ENCODE measurements at places on chromosomes 12 and 14.

DNA sequence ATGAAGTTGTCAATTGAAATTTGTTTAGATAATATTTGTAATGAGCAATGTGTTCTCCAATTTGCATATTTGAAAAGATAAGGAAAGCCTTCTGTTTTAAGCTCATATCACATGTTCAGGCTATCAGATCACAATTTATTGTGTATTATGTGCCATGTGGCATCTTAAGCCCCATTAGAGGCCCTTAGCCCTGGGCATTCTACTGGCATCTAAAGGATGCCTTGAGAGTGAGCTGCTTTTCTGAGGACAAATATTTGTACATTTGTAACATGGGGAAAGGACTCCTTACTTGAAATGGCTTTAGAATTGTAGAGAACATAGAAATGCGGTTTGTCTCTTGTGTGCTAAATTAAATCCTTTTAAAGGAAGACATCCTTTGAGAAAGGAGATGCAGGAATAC is 62.2 kb downstream of the RMST start:
- DNase-seq, result no peak

DNA sequence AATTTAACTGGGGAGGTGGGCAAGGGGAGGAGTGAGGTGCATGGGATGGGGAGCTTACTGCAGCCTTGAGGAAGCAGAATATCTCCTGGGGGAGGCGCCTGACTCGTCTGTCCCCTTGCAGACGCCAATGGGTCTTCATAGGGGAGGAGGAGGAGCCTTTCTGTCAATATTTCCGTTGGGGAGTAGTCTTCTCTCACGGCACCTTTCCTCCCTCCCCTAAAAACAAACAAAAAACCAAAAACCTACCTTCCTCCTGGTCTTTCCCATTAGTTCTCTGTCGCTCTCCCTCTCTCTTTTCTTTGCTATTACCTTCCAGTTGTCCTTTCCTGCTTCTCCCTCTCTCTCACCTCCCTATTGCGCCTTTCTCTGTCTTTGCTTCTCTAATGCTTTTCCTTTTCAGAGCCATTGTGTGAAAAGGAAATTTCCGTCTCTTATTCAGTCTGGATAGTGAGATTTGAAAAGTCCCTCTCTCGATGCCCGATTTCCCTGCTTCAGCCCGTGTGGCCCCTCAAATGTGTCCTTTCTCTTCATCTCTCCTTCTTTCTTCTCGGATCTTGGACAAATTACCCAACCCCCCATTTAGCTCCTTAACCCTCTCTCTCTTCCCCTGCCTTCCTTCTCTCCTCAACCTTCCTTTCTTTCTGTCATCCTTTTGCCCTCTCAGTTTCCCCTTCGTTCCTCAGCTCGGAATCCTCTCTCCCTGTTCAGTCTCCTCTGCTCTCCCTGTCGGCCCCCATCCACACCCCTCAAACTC is 5.9 kb downstream of the GPR84 start:
- DNase-seq, result no peak

GRCh38 chr12:81718616-81719015 is 40.5 kb downstream of the PPFIA2 start:
- no peak for DNase-seq

DNA sequence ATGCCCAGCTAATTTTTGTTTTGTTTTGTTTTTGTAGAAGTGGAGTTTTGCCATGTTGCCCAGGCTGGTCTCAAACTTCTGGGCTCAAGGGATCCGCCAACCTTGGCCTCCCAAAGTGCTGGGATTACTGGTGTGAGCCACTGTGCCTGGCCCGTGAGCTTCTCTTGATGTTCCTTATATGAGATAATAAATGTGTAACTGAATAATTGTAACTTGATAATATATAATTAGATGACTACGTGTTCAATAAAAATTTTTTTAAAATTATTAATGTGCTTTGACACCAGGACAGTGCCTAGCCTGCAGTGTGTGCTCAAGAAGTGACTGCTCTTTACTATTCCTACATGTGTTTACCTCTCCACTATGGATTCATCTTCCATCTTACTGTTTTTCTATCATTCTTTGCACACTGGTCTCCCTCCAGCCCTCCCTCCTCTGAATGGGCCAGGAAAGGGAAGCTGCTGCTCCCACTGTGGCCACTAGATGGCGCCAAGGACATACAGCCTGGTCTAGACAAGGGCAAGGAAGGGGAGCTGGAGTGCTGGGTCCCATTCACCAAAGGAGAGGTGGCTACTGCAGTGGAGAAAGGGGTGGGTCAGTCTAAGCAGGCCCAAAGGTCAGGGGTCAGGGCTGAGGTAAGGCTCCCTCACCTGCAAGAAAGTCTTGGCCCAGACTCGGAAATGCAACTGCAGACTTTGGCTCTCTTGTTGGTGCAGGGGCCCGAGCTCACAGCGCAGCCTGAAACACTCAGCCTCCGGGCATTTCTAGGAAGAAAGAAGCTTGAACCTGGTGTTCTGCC is 14.7 kb upstream of the ZNF385A start:
- DNase-seq, result peak; percentile 87

GRCh38 chr12:56953314-56953713 is 4.1 kb downstream of the RDH16 start:
- no peak for DNase-seq

DNA sequence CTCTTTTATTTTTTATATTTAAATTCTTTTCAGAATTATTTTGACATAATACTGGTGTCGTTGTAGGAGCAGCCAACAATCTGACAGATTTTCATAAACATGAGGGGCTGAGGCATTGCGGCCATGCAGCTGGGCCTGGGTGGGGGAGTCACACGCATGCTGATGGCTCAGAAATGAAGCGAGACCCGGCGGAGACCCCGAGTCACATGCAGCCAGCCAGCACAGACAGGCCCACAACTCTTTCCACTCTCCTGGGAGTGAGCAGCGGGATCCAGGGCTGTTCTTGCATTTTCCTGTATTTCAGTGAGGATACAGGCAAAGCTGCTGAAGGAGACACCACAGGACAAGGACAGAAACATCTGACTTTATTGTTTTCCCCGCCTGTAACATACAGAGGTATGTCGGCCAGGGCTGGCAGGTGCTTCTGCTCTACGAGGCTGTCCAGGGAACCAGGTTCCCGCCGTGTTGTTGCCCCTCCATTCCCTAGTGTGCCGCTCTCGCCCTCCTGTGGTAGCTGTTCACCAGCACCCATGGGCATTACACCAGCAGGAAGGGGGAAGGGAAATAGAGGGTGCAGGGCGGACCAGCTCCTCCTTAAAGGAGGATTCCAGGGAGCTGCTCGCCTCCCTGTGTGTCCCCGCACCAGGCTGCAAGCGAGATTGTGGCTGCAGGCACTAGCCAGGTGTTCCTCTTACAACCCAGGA is 30.5 kb downstream of the FZD10 start:
- no peak for DNase-seq

GRCh38 chr14:51917193-51917592 is 56.8 kb downstream of the GNG2 start:
- DNase-seq, result no peak

GRCh38 chr12:119671070-119671469 is 3.1 kb downstream of the PRKAB1 start:
- DNase-seq, result no peak

- DNase-seq, result no peak
Measured at GRCh38 chr14:96961895-96962294, 164.7 kb downstream of the VRK1 start.

GRCh38 chr12:31362115-31362758 is 36.3 kb upstream of the SINHCAF start:
- no peak for DNase-seq

GRCh38 chr12:114580306-114580705 is 103.7 kb downstream of the TBX3 start:
- no peak for DNase-seq

GRCh38 chr12:101297661-101298060 is 17.8 kb downstream of the UTP20 start:
- DNase-seq, result no peak

DNA sequence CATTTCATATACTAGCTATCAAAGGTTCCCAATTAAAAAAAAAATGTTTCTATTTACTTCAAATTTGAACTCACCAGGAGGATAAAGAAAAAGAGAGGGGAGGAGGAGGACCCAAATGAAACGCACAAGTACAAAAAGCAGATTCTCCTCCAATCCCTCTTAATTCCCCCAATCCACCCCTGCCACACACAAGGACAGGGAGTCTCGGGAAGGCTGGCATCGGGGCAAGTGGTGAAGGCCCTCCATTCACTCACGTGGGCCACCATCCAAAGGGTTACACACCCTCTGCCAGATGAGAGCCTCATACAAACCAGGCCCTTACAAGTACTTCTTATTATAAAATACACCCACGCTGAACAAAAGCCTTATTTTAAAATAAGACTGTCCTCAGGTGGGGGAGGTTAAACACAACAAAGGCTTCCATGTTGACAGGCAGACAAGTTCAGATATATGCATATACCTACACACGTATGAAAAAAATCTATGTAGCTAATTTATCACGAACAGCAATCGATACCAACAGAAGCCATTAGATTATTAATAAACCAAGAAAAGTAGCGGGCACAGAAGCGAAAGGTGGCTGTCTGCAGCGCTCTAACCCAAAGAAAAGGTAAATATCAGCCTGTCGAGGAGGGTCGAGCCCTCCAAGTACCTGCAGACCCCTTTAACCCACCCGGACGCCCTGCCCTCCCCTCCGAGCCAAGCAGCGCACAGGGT is 1.5 kb downstream of the ATP2B1 start:
- peak; percentile 24 for DNase-seq

DNA sequence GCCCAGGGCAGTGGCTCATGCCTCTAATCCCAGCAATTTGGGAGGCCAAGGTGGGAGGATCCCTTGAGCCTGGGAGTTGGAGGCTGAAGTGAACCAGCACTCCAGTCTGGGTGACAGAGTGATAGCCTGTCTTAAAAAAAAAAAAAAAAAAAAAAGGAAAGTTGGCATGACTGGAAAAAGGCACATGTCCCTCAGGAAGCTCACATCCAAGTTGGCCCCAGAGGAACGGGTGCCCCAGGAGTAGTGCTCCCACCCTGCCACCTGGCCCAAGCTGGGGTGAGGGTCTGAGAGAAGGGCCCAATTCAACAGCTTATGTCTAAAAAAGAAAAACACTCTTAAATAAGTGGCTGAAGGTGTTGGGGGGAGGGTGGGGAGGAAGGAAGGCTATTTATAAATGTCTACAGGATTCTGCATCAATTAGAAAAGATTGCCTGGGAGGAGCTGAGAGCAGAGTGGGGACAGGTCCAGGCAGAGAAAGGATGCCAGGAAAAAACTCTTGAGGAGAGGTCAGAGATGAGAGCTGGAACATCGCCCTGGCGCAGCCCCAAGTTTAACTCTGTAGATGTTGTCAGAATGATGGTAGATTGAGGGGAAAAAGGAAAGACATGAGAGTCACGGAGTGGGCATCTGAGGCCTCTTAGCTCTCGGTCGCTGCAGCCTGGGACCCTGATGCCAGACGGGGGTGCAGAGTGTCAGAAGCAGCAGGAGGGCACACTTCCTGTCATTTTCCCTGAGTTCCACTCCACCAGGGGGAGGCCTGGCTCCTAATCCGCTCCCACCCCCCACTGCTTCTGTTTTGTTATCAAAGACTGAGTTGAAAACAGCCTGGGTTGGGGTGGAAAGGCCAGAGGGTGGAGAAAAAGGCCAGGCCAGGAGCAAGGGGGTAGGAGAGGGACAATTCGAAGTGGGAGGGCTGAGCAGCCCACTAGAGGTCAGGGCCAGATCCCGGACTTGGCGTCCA is 7.3 kb downstream of the SPRYD3 start:
- peak; percentile 88 for DNase-seq

- DNase-seq, result no peak
Measured at GRCh38 chr14:91396959-91397815, 20.4 kb downstream of the CCDC88C start.

- DNase-seq, result peak; percentile 24
Measured at GRCh38 chr12:29640589-29641345, 143.0 kb downstream of the TMTC1 start.

DNA sequence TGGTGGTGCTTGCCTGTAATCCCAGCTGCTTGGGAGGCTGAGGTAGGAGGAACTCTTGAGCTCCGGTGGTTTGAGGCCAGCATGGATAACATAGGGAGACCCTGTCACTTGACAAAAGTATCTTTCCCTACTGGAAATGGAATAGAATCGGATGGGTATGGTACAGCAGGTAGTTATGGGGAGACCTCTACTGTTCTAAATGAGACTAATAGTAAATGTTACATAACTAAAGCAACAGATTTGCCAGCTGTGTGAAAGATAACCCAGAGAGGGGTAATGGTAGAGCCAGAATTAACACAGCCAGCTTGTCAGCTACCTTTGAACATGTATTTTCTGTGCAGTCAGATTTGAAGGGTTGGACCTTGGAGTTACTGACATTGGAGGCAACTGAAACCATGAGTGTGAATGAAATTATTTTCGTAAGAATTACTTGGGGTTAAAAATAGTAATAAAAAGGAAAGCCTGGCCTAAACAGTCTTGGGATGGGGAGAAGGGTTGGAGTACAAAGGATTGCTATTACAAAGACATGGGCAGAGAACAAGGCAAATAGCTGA is 21.7 kb upstream of the NUP107 start:
- no peak for DNase-seq

GRCh38 chr14:91373591-91374254 is 43.9 kb downstream of the CCDC88C start:
- no peak for DNase-seq

- no peak for DNase-seq
Measured at GRCh38 chr14:91477388-91477787, 32.7 kb downstream of the PPP4R3A start.

DNA sequence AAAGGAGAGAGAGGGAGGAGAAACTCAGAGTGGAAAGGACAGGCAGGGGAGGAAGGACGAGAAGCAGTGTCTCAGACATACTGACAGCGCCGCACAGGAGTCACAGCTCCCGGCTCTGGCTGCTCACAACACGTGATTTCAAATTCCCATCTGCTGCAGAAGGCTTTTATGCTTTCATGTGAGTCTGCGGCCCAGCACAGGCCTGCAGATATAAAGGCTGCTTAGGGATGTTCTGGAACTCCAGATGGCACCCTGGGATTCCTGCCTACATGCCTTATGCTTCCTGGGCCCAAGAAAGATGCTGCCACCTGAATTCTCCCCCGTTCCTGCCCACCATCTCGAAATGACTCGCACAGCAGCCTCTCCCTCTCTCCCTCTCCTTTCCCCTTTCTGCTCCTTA is 89.6 kb downstream of the NUAK1 start:
- no peak for DNase-seq

DNA sequence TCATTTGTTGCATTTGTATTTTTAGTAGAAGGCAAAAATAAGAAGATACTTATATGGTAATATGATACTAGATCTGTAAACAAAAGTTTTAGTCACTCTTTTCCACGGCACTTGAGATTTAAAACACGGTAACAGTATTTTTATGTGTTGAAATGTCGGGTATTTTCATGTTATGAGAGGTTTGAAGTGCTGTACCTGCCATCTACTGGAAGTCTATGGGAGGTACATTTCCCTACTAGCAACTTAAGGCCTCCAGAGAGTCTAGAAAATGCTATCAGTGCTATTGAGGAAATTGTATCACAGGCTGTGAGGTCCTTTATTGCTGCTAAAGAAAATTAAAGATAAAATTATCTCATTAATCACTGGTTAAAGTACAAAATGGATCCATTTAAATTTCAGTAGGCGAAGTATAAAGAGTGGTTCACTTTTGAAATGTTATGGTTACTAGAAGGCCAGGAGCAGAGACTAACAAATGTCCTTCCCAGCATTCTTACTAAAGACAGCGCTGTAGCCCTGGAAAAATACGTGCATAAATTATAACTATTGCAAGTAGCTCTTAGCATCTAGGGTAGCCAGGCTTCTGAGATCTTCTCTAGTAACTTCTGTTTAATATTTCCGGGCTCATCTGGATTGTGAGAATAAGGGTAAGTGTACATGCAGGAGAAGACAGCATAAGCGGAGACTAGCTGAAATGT is 77.6 kb upstream of the PRKD1 start:
- DNase-seq, result no peak
